ENCODE measurements at places on chromosomes 4 and X.

- DNase-seq = peak; percentile 28
Observed at GRCh38 chrX:69614886-69615285, 1.0 kb upstream of the EDA start.

GRCh38 chrX:26909728-26910127 lies 553.4 kb downstream of the PPP4R3C start:
- DNase-seq = no peak

DNA sequence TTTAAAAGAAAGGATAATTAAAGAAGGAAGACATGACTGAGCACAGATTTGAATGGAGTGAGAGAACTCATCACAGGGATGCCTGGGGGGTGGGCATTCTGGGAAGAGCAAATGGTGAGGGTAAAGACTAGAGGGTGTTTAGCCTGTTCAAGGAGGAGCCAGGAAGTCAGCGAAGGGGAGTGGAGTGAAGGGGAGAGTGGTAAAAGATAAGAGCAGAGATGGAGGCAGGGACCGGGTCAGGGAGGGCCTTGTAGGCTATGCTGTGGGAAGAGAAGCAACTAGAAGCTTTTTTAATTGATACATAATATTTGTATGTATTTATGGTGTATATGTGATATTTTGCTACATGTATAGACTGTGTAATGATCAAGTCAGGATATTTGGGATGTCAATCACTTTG lies 2.2 kb upstream of the VGLL1 start:
- DNase-seq = no peak

- DNase-seq = no peak
Observed at GRCh38 chr4:154435895-154436294, 55.7 kb downstream of the DCHS2 start.

DNA sequence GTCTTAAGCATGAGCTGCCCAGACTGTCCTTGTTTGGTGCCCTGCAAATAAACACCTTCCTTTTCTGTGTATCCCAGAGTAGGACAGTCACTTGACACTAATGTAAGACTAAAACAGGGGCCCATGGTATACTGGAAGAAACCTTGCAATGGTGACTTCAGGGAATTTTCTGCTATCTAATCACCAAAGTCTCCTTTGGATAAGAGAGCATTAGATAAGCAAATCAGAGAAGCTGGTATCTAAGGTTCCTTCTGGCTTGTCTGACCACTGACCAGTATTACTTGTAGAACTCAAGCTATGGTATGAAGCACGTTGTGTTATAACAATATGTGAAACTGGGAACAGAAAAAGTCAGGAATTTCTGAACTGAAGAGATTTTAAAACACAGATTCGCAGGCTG lies 173.9 kb downstream of the COL25A1 start:
- DNase-seq = no peak
